Activated T-helper 1 cell treated with Interleukin-2 at 50 U/mL for 16 hours (primary cell): ENCODE measurements at places on chromosomes 1 and 21.

- DNase-seq: no peak
These were observed 959.0 kb downstream of the PLA2G4A start for GRCh38 chr1:187787736-187788135.

- DNase-seq: no peak
These were observed 978 bp downstream of the PRDM15 start for GRCh38 chr21:41877901-41878830.

DNA sequence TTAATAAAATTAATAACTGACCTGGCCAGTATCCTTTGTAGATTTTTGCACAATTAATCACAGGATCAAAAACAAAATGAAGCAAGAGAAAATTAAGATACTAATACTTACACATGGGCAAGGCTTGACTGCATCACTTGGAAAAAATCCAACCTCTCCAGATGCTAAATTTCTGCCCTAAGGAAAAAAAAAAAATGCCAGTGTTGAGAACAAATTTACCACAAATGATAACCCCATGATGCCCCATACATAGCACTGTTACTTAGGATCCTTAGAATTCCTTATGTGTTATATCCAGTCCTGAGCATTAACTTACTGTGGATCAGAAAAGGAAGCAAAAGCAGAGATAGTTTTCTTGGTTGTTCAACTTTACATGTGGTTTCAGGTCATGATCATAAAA lies 347.5 kb downstream of the VAV3 start:
- no peak for DNase-seq

DNA sequence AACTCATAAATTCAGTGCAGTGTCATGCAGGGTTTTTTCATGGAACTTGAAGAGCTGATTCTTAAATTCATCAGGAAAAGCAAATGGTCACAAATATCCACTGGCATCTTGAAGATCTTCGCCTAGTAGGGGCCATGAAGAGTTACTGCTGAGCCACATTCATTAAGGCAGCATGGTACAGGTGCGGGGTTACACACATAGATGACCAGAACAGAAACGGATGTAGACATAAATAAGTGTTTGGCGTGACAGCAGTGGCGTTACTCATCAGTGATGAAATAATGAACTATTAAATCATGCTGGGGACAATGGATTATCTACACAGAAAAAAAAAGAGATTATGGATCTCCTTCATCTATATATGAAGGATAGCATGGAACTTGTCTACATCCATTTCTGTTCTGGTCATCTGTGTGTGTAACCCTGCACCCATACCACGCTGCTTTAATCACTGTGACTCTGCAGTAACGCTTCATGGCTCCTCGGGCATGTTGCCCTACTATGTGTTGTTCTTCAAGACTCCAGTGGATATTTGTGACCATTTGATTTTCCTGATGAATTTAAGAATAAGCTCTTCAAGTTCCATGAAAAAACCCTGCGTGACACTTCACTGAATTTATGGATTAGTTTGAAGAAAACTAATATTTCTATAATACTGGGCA lies 161.3 kb downstream of the GALNT2 start:
- DNase-seq: no peak

DNA sequence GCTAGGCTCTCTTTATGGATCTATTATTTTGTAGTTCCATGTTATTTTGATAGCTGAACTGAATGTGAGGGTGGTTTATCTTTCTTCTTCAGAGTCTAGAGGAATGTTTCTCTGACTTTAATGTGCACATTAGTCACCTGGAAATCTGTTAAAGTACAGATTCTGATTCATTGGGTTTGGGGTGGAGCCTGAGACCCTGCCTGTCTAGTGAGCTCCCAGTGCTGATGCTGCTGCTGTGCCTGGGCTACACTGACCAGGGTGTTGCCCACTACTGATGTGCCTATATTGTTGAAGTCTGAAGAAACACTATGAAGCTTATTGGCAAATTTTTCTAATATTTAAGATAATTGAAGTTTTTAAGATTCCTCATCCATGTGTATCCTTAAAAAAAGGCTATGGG lies 35.9 kb downstream of the CD46 start:
- no peak for DNase-seq

GRCh38 chr1:244102046-244102445 lies 51.0 kb downstream of the ZBTB18 start:
- DNase-seq: no peak

GRCh38 chr21:43364851-43365424 lies 62.0 kb downstream of the SIK1 start:
- no peak for DNase-seq
